ENCODE measurements at places on chromosomes 3 and 15.

DNA sequence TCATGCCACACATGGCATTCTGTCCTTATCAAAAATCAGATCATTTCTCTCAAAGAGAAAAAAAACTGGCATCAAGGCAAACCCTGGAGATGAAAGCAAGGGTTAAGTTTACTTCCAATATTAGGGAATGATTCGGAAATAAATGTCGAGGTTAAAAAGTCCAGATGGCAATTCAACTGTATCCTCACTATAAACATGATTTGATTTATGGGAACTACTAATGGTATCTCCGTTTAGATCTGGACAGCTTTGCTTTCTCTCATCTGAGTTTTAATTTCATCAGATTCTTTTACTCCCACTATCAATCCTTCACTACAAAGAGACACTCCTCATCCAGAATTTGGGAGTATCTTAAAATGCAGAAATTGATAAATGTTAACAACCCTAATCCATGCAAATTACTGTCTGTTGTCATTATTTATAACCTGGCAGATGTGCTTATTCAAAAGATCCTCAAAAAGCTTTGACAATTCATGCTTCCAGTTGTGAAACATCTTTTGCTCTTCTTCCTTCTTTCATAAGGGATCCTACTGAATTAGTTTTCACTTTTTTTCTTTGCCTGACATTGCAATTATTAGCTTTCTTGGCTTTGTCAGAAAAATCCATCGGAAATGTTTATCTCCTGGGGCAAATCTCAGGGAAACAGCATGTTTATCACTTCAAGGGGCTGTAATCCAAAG, 903.2 kb downstream of the MCTP2 start:
- no peak for DNase-seq

DNA sequence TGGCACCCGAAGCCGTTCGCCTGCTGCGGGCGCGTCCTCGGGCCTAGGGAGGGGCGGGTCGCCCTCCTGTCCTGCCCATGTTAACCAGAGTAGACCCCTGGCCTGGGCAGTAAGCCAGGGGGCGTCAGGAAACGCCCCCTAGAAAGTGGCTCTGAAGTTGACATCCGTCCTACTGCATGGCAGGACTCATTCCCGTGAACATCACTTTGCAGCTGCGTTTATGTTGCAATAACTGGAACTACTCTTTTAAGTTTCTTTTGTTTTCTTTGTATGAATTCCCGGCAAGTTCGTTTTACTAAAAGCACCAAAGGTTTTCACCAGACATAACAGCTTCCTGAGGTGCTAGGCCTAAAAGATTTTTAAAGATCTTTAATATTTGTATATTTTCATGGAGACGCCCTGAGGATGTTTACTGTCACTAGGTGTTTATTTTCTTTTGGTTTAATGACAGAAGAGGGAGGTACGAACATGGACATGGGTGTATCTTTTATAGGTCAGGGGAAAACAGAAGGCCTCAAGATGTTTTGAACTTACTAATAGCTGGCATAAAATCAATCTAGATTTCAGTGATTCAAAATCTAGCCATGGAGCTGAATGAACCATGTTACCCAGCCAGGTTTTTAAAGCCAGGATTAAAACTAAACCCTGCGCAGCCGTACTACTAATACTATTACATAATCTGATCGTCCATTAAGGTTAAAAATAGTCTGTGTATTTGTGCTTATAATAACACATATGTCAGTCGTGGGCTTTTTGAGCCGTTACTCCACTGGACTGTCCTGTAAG, 1.0 kb downstream of the C15orf61 start:
- DNase-seq, result no peak

- DNase-seq, result no peak
These were observed 26.3 kb upstream of the DYNC1LI1 start for GRCh38 chr3:32596909-32597369.

DNA sequence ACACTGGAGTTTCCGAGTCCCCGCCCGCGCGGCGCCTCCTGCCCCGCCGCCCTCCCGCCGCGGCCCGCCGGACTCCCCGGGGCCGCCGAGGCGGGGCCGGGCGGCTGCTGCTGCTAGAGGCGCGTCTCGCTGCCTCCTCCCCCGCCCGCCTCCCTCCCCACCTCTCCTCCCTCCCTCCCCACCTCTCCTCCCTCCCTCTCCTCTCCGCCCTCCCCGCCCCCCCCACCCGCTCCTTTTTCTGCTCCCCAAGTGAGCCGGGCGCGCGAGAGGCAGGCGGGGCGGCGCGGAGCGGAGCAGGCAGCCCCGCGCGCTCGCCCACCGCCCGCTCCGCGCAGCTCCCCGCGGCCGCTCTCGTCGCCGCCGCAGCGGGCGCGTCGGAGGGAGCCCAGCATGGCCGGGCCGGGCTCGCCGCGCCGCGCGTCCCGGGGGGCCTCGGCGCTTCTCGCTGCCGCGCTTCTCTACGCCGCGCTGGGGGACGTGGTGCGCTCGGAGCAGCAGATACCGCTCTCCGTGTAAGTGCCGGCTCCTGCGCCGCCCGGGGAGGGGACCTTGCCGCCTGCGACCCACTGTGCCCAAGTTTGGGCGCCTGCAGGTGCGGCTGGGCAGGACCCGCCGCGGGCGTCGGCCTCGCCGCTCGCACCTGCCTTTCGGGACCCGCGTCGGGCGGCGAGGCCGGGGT, at the start of gene CACNA2D3:
Gene CACNA2D3, plus strand, starts transcription at position 229 of the 679 bp plus-strand sequence.
- DNase-seq, result no peak

GRCh38 chr3:55624238-55624637, 137.1 kb upstream of the WNT5A start:
- DNase-seq, result no peak

- DNase-seq, result no peak
These were observed 157.6 kb downstream of the KLF13 start for GRCh38 chr15:31483986-31484951.

- no peak for DNase-seq
These were observed 3.0 kb upstream of the FEZF2 start for GRCh38 chr3:62376454-62376720.

DNA sequence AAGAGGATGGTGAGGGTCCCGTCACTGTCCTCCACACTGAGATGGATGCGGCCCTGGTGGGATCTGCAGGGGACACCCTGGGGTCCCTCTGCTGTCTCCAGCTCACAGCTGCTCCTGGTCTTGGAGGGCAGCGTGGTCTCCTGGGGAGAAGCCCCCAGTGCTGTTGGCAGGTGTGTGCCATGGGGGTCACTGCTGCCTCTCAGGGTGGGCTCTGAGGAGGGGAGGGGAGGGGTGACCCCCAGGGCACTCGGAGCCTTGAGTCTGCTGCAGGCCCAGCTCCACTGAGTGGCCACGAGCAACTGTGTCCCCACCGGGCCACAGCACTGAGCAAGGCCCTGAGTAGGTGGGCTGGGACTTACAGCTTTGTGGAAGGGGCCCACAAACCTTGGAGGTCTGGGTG, 34.7 kb downstream of the KLHL25 start:
- DNase-seq, result no peak

DNA sequence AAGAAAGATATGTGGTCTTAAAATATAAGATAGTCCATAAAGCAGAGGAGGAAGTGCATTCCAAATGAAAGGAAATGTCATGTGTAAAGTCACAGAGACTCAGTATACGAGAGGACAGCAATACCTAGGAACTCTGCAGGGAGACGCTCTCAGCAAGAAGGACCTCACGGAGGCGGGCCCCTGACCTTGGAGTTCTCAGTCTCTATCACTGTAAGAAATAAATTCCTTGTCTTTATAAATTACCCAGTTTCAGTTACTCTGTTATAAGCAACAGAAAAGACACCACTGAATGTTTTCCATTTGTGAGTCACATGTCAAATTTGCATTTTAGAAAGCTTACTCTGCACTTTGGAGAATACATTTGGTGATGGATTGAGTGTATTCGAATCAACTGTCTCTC, 140.6 kb downstream of the GBE1 start:
- DNase-seq, result no peak

DNA sequence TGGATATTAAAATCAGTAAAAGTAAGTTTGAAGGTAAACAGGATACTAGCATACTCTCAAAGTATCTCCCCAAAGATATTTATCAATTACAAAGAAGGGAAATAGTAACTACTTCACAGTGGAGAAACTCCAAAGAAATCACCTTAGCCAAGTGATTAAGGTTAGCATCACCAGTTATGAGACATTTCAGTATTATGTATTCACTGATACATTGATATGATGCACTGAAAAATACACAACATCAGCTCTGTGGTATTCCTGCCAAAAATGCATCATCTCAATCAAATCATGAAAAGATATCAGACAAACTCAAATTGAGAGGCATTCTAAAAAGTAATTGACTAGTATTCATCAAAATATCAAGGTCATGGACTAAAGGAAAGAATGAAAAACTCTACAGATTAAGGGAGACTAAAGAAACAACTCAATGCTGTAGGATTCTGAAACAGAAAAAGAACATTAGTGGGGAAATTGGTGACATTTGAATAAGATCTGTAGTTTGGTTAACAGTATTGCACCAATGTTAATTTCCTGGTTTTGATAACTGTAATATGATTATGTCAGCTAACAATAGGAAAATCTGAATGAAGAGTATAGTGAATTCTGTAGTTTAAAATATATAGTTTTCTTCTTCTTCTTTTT, 215.4 kb downstream of the UACA start:
- no peak for DNase-seq

DNA sequence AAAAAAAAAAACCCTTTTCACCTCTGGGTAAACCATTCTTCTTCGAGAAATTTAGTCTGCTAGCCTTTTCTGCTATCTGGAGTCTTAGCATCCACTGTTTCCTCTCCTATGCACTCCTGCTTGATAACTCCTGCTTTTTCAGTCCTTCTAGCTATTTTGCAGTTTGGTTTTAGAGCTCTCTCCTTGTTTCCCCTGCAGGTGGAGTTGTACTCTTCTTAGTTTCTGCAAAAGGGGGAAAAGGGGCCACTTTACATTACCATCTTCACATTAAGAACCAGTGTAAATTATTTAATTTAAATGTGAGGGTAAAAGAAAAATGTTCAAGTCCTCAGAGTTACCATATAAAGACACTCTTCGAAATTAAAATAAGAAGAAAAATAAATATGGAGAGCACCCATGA, 23.6 kb upstream of the MYLK start:
- no peak for DNase-seq

GRCh38 chr3:49611719-49612118, 57.4 kb downstream of the BSN start:
- DNase-seq, result no peak

DNA sequence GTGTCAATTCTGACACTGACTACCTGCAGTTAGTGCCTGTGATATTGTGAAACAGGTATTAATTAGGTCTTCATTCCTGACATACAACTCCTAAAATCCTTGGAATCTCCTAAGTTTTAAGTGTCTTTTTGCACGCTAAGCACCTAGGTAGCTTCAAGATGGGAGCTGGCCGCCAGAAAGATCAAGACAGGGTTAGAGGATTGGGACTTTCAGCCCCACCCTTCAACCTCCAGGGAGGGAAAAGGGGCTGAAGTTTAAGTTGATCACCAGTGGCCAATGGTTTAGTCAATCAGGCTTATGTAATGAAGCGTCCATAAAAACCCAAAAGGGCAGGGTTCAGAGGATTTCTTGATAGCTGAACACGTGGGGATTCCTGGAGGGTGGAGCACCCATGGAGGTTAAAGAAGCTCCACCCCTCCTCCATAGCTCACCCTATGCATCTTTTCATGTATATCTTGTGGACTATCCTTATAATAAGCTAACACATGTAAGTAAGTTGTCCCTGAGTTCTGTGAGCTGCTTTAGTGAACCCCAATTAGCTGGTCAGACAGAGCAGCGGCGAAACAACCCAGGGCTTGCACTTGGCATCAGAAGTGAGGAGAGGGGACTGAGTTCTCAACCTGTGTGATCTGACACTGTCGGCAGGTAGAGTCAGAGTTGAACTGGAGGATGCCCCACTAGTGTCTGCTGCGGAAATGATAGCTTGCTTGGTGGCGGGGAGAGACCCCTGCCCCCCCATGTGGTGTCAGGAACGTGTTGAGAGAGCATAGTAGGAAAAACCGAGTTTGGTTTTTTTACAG, 12.8 kb upstream of the SRP14 start:
- no peak for DNase-seq

DNA sequence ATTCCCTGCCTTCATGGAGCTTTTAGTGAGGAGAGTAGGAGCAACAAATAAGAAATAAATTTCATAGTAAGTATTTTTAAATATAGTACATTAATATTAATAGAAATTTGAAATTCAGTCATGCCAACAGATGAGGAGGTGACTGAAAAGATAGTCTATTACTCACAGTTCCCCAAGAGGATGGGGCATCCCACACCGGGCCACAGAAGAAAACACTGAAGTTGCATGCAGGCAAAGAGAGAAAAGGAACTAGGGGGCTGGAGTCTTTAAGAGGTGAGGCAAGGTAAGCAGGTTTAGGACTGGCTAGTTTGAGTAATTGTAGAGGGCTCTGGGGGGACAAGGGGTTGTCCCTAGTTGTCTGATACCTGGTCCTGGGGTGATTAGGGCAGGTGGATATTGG, 120.1 kb upstream of the UMPS start:
- no peak for DNase-seq

DNA sequence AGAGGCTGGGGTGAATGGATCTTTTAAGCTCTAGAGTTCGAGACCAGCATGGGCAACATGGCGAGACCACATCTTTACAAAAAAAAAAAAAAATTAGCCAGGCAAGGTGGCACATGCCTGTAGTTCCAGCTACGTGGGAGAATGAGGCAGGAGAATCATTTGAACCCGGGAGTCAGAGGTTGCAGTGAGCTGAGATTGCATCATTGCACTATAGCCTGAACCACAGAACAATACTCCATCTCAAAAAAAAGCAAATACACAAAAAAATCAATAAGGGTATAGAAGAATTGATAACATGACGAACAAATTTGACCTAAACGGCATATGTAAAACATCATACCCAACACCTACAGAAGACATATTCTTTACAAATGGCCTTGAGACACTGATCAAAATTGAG, 668.4 kb downstream of the MECOM start:
- no peak for DNase-seq

DNA sequence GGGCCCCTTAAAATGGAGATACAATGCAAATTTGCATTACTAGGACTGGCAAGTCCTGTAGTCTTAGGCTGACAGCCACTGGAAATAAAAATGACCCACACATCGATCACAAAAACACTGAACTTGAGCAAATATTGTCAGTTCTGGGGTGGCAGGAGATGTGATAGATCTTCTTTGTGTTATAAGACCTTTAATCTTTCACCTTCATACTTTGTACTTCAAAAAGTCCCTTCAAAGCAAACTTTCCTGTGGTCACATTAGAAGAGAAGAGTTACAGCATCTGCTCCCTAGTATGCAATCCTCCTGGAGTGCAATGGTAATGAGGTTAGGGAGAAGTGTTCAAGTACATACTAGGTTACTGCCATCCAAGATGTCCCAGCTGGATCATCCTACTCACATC, 149.4 kb upstream of the KCNMB2 start:
- no peak for DNase-seq

Data from activated CD4-positive, alpha-beta T cell treated with anti-CD3 and anti-CD28 coated beads, Interleukin-2, Interleukin-4, amounts not matched to agents 100 ng/mL and 50 ng/mL, durations not matched to agents 16 hours and 8 hours (primary cell).